ENCODE measurements at places on chromosomes 12 and 14.
A peak's percentile ranks its signal among the peaks of the same experiment; 100 is the strongest.

DNA sequence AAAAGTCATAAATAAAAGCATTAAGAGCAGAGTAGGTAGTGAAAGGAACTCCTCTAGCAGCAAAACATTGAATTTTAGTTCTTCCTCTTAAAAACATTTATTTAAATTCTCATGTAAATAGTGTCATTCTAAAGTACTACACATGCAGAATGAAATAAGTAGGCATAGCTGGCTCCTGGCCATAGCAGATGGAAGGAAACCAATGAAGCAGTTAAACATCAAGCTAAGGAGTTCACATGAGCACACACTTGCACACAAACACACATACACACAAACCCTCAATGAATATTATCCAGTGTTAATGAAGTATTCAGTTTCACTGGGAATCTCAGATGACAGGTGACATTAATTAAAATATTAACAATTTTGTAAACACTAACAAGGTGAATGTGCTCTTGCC, 69.3 kb downstream of the SLC35F4 start:
- DNase-seq = no peak

GRCh38 chr14:104395941-104396681, 183.5 kb upstream of the C14orf180 start:
- DNase-seq = no peak

DNA sequence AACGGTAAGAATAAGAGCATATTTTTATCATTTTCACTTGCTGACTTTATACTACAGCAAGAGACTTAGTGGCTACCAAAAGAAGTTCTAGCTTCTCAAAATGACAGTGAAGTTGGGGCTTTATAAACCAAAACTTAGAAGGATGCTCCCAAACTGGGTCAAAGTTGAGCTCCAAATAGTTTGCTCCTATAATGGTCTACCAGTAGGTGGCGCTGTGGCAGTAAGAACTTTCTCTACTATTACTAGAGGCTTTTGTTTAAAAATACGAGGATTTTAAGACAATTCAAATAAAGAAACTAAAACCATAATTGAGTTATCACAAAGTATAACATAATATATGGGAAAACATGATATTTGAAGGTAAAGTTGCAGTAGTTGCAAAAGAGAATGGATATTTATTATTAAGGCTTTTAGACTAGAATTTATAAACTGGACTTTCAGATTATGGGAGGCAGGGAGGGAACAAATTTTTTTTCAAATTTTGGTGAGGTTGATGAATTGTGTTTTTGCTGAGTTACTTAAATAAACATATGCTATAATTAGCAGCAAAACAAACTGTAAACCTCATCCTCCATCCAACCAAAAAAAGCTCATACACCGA, 75.0 kb downstream of the TGFB3 start:
- DNase-seq = peak; percentile 83

DNA sequence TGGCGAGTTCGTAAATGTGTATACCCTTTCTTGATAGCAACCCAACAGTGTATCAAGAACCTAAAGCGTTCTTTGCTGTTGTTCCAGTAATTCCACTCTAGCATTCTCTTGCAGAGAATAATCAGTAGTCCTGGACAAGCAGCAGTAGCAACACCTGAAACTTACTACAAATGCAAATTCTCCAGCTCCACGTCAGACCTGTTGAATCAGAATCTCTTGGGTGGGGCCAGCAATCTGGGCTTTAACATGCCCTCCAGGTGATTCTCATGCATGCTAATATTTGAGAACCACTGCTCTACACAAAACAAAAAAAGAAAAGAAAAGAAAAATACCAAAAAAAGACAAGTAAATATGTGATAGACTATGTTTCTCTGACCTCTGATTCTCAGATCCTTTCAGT, 10.1 kb downstream of the PTGDR start:
- DNase-seq = no peak

DNA sequence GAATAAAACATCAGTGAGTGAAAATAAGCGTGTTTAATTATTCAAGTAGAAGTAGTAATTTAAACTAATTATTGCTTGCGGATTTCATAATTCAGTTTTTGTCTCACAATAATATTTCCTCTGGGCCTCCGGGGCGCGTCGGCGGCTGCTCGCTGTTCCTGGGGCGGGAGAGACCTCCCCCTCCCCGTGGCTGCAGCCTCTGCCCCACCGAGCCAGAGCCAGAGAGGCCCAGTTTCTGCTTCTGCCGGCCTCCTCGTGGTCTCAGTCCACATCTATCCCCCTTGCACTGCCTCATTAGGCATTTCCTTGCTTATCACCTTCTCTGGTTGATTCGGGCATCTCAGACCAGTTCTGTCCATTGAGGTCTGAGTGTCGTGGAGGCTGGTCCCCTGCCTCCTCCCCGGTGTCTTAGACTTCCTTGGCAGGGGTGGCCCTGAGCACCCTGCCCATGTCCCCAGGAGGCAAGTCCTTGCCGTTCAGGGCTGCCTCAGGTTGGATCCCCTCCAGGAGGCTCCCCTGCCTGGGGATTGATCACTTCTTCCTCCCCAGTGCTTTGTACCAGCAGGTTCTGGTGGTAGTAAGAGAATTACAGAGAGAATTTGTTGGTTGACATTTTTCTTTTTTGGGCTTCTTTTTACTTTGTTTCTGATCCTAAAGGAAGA, 78.0 kb downstream of the SLC25A47 start:
- DNase-seq = no peak

DNA sequence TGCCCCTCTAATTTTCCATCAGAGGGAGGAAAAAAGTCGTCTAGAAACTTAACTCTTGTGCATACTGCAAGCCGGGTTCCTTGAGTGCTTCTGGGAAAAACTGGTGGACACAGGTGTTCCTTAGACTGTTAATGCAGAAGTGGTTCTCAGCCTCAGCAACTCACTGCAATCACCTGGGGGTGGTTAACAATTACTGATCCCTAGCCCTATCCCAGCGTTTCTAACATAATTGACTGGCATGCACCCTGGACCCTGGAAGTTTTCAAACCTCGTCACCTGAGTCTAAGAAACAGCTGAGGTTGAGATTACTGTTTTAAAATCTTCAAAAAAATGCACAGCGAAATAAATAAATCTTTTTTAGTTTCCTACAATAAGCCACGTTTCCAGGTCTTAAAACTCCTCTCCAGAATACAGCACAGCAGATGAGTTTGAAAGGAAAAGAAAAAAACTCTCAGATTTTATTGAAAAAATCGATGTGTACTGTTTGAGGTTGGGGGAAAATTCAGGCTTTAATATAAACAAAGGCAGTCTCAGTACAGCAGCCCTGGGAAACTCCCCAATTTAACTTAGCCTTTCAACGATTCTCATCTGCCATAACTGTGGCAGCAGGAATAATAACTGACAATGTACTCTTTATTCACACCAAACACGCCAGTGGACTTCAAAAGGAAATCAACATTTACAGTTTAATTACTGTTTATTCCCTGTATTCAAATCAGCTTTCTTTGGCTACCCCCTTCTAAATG, 45.4 kb downstream of the PHLDA1 start:
- no peak for DNase-seq

- no peak for DNase-seq
Measured at GRCh38 chr14:22613106-22613695, 15.1 kb downstream of the ABHD4 start.

GRCh38 chr12:41264281-41264680, 76.2 kb downstream of the PDZRN4 start:
- peak; percentile 2 for DNase-seq

DNA sequence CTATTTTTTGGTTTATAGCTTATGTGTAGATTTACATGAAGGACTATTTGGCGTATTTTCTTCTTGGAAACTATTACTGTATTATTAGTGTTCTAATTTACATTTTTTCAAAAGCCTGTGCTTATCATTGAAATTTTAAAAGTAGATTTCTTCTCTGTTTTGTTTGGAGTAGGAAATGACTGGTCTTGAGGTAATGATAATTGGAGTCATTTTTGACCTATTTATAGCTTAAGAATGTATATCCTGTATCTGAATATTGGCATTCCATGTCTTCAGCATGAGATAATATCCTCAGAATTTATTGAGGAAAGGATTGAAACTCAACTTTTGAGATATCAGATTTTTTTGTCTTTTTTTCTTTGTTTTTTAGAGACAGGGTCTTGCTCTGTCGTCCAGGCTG, 193.4 kb downstream of the ERC1 start:
- DNase-seq = no peak

GRCh38 chr12:4540638-4541037, 1.9 kb downstream of the RAD51AP1 start:
- DNase-seq = no peak

DNA sequence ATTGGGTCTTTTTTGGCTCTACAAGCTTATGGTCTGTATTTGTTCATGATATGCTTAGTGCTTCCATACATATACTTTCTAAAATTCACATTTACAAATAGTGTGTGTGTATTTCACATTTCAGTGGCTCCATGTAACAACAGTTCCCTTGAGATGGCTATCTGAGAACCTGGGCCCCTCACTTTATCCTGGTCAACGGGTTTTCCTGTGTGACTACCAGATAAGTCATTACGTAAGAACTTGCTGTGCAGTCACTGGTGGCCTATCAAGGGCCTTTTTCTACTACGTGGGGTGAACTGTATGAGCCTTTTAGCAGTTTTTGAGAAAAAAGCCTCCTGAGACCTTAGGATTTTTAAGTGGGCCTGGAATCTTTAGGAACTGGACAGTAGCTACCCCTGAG, 454.1 kb downstream of the PCNX1 start:
- peak; percentile 95 for DNase-seq

GRCh38 chr12:28027947-28028724, 55.6 kb upstream of the PTHLH start:
- DNase-seq = no peak

- no peak for DNase-seq
Measured at GRCh38 chr12:89238593-89238992, 113.7 kb downstream of the DUSP6 start.

DNA sequence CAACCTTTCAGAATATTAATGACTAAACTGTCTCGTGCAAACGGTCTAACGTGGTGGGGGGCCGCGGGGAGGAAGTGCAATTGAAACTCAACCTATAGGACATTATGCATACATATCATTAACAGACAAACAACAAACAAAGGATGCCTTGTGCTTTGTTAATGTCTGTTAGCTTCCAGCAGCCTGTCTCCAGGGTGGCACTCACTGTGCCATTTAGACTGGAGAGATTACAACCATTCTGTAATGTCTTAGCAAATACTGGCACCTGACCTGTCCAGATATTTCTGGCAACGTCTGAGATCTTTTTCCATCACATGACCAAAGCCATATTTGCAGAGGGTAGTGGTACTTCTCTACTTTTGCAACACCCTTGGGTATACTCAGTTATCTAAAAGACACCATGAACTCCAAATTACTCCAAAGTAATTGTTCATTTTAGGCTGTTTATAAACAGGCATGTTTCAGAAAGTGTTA, 11.6 kb downstream of the BHLHE41 start:
- DNase-seq = peak; percentile 9

DNA sequence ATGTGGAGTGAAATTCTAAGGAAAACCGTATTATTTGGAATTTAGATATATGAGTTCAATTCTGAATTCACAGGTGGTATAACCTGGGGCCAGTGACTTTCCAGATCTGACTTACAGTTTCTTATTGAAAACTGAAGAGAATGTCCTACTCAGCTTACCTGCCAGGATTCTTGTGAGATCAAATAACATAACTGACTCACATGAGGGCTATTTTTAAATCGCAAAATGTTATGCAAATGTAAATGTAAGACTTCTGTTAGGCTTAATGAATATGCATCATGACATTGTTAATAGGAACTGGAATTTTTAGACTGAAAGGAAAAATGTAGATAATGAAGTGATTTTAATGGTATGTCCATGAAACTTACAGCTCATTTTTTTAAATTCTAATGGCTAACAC, 1142.1 kb downstream of the FLRT2 start:
- no peak for DNase-seq

DNA sequence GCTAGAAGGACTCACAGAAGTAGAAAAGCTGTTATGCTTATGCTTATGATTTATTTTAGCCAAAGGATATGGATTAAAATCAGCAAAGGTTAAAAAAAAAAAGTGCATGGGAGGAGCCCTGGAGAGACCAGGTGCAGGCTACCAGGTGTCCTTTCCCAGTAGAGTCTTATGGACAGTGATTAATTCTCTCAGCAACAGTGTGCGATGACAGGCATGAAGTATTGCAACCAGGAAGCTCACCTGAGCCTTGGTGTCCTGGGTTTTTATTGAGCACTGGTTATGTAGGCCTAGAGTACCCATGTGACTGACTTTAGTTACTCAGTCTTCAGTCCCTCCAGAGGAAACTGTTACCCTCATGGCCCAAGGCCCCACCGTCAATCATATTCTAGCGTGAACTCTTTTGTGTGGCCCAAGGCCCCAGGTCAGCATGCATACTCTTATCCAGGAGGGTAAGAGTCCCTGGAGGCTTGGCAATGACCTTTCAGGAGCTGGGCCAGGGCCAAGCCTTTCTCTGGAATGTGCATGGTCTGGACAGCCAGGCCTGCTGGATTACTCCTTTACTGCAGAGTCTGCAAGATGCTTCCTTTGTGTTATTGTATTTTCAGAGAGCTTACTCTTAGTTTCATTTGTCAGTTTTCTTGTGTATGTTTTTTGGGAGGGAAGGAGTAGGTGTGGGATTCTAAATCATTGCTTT, 69.6 kb upstream of the RD3L start:
- DNase-seq = no peak

- no peak for DNase-seq
Measured at GRCh38 chr12:116482859-116483258, 76.3 kb upstream of the MAP1LC3B2 start.
